ENCODE measurements at places on chromosomes 13 and 19.
A peak's percentile ranks its signal among the peaks of the same experiment; 100 is the strongest.

- DNase-seq: no peak
Measured at GRCh38 chr19:41907994-41908615, 20.1 kb downstream of the ERFL start.

DNA sequence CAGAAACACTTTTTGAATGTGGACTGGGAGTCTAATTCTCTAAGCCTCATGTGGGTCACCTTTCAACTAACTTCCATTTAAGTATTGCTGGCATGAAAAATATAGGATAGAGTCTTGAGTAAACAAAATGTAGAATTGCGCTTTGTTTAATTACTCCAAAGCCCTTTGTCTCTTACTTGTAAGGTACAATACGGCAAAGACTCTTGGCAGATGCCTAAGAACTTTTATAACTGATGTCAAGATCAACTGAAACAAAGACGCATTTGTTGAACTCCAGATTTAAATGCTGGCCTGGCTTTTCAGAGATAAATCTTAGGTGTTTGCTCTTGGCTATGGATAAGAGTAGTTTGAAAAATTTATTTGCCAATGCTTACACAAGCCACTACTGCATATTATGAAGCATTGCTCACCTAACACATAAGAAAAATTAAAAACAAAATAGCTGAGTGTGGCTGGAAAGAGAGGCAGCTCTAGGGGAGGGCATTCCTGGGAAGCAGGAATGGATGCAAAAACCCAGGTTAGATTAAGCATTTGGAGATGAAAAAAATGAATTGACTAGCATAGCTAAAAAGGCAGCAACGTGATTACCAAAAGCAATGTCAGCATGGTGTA lies 107.3 kb upstream of the STARD13 start:
- DNase-seq: no peak

DNA sequence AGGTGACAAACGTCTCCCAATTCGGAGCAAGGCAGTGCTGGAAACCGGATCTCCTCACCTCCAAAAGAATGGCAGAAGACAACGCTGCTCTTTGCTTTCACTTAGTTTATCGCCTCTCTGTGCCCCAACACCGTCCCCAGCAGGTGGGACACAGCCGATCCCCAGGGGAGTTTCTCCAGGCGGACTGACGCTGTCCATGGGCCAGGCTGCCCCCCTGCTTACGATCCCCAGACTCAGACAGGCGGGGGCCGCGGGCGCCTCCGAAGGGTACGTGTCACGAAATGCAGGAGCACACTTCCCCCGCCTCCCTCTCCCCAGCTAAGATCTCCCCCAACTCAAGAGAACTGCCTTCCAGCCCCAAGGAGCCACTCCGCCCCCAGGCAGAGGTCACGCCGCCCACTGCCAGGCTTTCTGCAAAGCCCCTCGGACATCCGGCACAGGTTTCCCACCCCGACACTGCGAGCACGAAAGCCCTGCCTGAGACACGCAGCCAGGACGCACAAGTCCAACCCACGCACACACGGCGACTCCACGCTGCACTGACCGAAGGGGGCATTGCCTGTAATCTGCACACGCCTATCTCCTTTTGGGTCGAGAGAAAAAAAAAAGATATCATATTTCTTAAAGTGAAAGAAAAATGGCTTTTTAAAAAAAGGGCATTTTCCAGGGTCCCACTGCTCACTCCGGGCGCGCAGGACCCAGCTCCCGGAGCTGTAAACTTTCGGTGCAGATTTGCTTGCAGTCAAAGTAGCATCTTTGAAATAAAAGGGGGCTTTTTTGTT lies 2.0 kb downstream of the SPRY2 start:
- no peak for DNase-seq

DNA sequence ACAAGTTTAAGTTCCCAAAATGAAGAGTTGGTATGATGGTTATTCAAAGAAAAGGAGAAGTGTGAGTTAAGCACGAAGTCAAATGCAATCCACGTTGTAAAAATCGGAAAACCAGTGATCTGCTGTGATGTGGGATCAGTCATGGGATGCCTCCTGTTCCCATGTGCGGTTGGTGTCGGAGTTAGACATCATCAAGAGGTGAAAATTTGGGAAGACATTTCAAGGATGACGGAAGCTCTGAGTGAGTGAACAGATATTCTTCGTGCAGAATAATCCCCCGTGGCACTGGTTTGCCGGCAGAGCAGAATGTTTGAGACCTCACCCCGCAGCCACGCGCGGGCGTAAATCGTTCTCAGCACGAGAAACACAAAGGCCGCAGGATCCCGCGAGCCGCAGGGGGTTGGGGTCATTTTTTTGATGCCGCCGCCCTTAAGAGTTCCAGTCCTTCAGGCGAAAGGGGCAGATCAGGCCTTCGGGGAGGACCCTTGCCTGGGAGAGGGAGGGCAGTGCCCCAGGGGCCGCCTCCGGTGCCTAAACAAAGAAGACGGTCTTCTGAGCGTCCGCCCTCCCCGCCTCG lies 13.7 kb upstream of the SOX1 start:
- DNase-seq: no peak

GRCh38 chr13:76725211-76725610 lies 161.0 kb downstream of the KCTD12 start:
- DNase-seq: no peak

DNA sequence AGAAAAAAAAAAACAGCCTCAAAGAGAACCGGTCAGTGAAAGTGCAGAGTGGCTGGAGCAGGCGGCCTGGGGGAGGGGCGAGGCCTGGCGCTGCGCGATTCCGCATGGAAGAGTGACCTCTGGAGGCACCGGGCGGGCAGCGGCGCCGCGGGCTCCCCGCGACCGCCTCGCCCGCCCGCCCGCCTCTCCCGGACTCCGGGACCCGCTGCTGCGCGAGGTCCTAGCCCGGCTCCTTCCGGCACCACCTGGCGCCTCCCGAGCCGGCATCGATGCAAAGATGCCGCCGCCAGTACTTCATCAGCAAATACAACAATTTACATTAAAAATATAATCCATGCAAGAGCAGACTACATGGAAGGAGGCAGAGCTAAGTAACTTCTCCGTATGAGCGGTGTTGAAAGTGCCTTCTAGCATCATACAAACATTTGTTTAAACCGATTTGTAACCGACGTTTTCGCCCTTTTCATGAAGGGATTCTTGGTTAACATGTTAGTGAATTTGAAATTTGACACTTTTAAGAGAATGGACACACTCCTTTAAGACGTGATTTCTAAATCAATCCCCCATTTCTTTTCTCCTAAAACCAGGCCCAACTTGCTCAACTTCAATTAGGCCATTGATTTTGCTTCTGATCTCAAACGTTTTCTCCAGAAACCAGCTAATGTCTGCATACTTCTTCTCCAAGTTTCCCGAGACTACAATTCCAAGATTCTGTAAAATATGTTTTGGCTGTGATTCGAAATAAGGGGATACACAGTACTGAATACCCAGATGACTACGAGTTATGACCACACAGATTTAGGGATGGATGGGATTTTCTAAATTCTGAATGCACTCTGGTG lies 2.1 kb downstream of the EFNB2 start:
- peak; percentile 3 for DNase-seq

DNA sequence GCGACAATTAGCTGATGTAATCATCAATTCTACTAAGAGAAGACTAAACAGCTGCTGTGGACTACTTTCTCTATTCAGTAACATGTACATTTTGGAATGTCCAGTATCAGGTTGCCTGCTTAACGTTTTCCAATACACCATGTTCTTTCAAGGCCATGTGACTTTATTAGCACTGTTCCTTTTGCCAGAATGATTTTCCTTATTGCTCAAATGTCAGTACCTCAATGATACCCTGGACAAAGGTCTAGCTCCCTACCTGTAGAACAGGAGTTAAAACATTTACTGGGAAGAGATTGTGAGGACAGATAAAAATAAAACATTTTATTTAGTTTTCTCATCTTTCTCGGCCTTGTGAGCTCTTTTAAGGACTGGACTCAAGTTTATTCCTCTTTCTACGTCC lies 3.8 kb upstream of the RBM26 start:
- no peak for DNase-seq

- no peak for DNase-seq
Measured at GRCh38 chr19:4234862-4235201, 5.5 kb downstream of the EBI3 start.

GRCh38 chr13:46575818-46576221 lies 22.9 kb downstream of the LRCH1 start:
- no peak for DNase-seq

- no peak for DNase-seq
Measured at GRCh38 chr13:20121159-20121525, 39.7 kb downstream of the GJA3 start.
